ENCODE measurements at places on chromosomes 6 and 20.

- DNase-seq, result no peak
Observed at GRCh38 chr6:14489445-14489844, 371.9 kb downstream of the CD83 start.

DNA sequence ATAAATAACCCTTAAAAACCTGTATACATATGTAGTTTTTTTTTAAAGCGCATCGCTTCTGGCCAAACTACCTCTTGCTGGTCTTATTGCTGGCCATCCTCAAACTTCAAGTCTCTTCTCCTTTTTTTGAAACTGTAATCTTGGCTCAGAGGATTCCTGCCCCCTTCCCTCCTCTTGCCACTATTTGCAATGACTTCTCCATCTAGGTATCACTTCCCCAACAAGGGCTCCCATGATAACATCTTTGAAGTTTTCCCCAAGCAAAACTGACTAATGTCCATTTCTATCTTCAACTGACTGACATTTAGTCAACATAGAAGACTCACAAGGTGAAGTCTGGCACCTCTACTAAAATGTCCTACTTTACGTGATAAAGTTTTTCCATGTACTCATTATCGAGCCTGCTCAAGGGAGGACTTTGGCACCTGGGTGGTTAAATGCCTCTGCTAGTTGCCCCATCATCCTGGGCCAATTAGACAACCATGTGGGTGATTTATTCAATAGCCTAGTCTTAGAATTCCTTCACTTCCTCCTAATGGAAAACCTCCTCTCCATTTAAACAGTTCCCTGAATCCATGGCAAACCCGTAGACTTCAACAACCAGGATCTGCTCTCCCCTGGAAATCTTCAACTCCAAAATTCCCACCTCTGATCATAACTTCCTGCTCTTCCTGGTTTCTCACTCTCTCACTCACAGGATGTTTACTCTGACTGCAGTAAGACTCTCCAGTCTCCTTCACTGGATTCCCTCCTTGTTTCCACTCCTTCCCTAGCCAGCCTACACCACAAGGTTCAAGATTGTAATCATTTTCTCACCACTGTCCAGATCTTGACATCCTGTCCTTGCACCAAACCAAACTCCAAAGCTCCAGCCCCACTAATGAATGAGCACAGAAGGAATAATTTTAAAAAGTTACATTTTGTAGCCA is 9.4 kb upstream of the PLAGL1 start:
- no peak for DNase-seq

GRCh38 chr20:7770578-7770977 is 169.7 kb downstream of the HAO1 start:
- DNase-seq, result no peak

DNA sequence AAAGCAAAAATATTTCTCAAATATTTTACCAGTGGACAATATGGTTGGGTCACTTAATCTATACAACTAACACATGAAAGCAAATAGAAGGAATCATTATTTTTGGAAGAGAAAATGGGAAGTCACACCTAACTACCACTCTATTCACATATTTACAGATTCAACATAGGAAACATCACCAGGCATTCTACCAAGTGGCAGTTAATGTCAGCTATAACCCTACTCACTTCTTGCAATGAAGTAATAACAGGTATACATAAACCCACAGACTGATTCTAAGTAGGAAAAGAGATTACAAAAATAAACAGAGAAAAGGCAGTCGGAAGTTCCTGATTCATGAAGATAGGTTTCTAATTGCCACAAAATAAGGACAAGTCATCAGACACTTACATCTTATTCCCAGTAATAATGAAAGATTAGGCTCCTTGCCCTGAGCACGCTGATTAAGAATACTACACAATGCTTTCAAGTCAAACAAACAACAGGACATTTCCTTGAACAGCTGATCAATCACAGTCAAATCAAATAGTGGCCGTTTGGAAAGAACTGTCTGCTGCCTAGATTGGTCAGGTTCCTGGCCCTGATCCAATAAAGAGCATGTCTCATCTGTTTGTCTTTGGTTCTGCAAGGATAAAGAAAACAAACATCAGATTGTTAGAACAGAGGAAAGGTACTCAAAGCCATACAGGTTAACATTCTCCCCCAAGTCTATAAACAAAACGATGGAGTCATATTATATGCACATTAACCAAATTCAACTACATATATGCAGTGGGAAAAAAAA is 79.2 kb upstream of the PLN start:
- no peak for DNase-seq

DNA sequence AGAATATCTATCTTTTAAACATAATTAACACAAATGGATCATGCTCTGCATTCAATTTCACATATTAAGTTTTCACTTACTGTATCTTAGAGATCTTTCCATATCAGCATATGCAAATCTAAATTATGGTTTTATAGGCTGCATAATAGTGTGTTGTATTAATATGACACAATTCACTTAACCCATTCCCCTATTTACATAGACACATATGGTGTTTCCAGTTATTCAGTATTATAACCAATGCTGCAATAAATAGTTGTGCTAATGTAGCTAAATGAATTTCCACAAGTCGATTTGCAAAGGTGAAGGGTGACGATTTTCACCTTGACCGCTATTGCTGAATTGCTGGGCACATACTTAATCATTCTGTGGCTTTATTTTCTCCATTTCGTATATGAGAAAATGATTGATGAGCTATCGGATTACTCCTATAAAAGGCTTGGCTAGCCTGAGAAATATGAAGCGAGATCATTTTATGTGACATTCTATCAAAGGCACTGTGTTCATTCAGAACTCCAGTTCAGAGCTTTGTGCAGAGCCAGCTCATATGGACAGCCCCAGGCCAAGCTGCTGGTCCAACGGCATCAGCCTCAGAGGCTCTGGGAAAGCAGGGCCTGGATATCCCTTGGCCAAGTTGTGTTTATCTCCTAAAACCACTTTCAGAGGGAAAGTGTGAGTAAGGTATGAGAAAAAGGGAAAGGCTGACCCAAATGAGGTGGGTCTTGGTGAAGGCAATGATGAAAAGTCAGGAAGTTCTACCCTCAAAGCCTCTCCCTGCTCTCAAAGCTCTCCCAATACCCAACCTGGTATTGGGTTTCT is 50.8 kb downstream of the GFOD1 start:
- no peak for DNase-seq

- no peak for DNase-seq
Observed at GRCh38 chr6:61649845-61650244, 636.2 kb downstream of the KHDRBS2 start.

GRCh38 chr6:46964716-46965519 is 43.2 kb upstream of the ADGRF5 start:
- no peak for DNase-seq

GRCh38 chr6:143400258-143401067 is 50.0 kb downstream of the ADAT2 start:
- peak; percentile 40 for DNase-seq

DNA sequence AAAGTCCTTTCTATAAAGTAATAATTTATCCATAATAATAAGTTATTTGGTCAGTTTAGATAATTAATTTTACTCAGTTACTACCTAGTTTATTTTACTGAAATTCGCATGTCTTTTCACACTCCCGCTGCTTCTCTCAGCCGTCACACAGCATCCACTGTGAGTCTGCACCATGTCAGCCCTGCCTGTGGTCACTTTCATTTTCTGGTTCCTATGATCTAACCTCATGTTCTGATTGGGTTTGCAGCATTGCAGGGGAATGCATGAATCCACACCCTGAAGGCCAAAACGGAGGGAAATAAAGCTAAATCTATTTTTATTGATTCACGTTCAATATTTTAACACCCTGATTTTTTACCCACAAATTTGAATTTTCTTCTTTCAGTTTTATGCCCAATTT is 47.4 kb downstream of the PDE10A start:
- DNase-seq, result no peak

DNA sequence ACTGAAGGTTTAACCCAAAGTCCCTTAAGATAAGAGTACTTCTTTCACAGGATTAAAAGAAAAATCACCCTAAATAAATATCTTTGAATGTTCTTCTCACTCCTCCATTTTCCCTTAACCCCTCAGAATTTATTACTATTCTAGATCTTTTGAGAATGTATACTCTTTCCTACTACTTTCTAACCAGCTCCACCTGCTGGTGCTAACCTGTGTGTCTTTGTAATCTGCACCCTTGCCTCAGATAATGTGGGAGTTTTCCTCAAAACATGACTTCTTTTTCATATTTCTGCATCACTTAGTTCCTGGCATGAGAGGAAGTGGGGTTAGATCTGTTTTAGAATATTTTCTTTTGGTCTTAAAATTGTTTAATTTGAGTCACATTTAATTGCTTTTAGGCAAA is 394.2 kb downstream of the BMP2 start:
- no peak for DNase-seq

- peak; percentile 53 for DNase-seq
Observed at GRCh38 chr6:135196739-135197510, 15.8 kb downstream of the MYB start.

- no peak for DNase-seq
Observed at GRCh38 chr20:60691966-60692615, 560.0 kb upstream of the CDH4 start.

- DNase-seq, result no peak
Observed at GRCh38 chr6:41497994-41498393, 48.2 kb upstream of the FOXP4 start.

- no peak for DNase-seq
Observed at GRCh38 chr6:20997143-20997769, 463.0 kb downstream of the CDKAL1 start.

GRCh38 chr20:49433333-49433732 is 49.1 kb downstream of the KCNB1 start:
- DNase-seq, result no peak

- peak; percentile 19 for DNase-seq
Observed at GRCh38 chr6:137188855-137189254, 15.4 kb upstream of the IL22RA2 start.

DNA sequence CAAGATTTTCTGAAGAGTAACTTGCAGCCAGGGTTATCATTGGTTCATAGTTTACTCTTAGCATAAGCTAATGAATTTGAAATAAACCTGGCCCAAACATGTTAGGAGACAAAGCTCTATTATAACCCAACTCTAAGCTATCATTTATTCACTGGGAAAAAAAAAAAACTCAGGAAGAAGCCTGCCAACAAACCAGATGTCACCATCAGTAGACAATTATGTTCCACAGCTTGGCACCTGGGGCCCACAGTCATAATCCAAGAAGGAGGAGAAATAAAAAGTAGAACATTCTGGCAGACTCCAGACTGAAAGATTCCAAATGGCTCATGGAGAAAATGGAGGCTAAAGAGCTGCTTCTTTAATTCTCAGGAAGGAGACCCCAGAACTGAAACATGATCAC is 100.0 kb upstream of the CNR1 start:
- DNase-seq, result no peak
